Esophagus squamous epithelium (tissue), 5 donors: ENCODE measurements at places on chromosomes 7 and 10.

DNA sequence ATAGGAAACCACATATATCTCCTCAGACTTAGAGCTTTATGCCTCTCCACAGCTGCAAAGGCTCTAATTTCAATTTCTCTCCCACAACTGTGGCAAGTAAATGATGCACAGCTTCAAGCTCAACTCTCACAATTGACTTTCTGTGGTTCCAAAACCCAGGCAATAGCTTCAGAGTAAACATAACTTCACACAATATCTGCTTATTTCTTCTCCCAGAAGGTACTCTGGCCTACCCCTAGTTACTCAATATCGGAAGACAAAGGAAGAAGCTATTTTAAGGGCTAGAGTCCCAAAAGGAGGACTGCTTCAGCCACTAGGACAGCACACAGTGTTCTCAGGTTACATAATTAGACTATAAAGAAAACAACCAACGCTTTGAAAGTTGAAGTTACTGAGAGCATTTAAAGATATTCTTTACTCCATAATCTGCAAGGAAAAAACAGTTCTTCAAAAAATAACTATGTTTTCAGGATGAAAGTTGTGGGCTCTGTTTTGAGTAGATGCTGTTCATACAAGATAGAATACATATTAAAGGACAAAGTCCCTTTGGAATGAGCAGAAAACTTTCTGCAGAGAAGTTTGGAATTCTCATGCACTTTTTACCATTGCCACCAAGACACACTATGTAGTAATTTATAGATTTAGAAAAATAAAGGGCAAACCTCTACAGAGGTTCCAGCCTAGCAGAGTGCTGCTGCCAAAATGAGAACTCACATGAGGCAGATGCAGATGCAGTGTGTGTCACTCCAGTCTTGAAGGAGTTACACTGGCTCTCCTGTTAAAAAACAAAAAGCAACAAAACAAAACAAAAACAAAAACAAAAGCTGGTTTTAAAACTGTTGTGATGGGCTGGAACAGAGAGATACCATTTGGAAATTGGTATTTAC, 81.8 kb downstream of the NT5C2 start:
- no peak for DNase-seq

- no peak for DNase-seq
Measured at GRCh38 chr7:158362912-158363905, 224.4 kb downstream of the PTPRN2 start.

GRCh38 chr7:99092064-99092720, 51.7 kb downstream of the SMURF1 start:
- no peak for DNase-seq

GRCh38 chr7:119522263-119522662, 750.7 kb upstream of the KCND2 start:
- DNase-seq: no peak

GRCh38 chr10:128469515-128469914, 343.3 kb upstream of the MKI67 start:
- no peak for DNase-seq

GRCh38 chr7:151062399-151063211, 3.2 kb downstream of the SLC4A2 start:
- DNase-seq: no peak

DNA sequence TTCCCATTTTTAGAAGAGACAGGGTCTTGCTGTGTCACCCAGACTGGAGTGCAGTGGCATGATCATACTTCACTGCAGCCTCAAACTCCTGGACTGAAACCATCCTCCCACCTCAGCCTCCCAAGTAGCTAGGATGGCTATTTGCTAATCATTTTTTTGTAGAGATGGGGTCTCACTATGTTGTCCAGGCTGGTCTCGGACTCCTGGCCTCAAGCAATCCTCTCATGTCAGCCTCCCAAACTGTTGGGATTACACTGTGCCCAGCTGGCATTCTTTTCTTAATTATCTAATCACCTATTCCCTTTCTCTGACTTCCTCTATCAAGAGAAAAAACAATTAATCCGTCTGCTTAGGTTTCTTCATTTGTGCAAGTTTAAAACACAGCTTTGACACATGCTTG, 172.5 kb upstream of the TRIM24 start:
- DNase-seq: no peak

GRCh38 chr7:157337316-157338149, 729 bp downstream of the DNAJB6 start:
- DNase-seq: no peak

- DNase-seq: no peak
Measured at GRCh38 chr10:50604809-50605208, 18.9 kb downstream of the SGMS1 start.

- no peak for DNase-seq
Measured at GRCh38 chr10:69057951-69058297, 30.0 kb upstream of the SRGN start.

DNA sequence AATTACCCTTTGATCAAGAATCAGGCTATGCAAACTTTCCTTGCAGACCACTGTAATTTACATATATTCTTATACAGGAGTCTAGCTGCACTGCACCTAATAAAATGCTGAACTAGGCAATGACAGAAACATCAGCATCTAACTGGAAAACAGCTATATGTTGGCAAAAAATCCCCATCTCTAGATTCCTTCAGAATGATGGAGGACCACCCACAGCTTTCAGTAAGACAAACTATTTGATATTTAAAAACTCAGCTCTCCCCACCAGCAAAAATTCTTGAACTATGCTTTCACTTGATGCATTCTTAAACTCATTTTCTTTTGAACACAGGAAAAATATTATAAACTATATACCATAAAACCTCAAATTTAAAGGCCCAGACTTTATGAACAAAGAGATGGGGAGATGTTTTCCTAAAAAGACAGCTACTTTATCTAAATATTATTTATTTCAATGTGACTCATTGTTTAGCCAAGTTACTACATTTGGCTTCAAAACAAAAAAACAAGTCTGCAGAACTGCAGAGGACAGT, 77.4 kb downstream of the SEMA3C start:
- no peak for DNase-seq

- DNase-seq: no peak
Measured at GRCh38 chr10:21993360-21994001, 10.0 kb downstream of the DNAJC1 start.

- DNase-seq: no peak
Measured at GRCh38 chr7:151091431-151091830, 5.2 kb downstream of the AGAP3 start.

GRCh38 chr10:8225187-8225586, 170.7 kb downstream of the GATA3 start:
- DNase-seq: no peak

DNA sequence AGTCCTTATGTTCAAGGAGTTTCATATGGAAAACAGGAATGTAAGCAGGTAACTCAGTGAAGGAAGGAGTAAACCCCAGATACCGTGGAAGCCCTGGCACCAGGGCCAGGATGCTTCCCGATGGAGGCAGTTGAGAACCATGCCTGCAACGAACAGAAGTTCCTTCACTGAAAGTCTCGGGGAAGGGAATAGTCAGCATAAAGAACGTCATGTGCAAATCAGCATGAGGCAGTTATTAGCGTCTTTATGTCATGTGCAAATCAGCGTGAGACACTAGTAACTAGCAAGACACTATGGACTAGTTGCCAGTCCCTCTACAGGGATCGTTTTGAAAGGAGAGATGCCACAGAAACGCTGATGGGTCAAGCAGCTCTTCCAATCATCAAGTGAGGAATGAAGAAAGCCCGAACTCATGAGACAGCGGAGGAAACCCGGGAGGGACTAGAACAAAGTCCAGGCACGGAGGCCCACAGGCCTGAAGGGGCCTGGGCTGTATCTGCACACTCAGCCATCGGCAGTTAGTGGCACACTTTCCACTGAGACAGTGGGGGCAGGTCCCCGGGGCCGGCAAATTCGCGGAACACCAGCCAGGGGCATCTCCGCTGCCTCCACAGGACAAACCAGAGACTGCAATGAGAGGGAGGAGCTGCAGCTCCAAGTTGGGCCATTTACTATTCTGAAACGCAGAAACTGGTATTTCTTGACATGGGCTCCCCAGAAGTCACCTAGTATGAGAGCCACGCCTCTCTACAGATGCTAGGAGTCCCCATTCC, 109.6 kb downstream of the SFMBT2 start:
- DNase-seq: no peak

GRCh38 chr10:118276204-118276603, 65.9 kb downstream of the FAM204A start:
- no peak for DNase-seq

- no peak for DNase-seq
Measured at GRCh38 chr7:37129035-37129425, 319.6 kb downstream of the ELMO1 start.

- DNase-seq: no peak
Measured at GRCh38 chr7:76283254-76284159, 19.0 kb upstream of the HSPB1 start.

DNA sequence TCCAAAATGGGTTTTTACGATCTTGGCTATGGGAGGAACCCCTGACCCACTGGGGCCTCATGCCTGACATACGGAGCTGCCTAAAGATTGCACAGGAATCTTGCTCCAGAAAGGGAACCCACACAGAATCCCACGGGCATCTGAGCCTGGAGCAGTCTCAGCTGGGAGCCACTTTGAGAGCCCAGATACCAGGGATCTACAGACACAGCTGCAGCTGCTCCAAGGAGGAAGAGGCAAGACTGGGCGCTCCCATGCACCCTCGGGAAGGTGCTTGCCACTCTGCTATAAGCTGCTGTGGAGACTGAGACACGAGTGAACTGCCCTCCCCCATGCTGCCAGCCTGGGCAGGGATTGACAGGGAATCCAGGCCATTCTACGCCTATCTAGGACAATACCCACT, 202.5 kb downstream of the REEP3 start:
- no peak for DNase-seq

DNA sequence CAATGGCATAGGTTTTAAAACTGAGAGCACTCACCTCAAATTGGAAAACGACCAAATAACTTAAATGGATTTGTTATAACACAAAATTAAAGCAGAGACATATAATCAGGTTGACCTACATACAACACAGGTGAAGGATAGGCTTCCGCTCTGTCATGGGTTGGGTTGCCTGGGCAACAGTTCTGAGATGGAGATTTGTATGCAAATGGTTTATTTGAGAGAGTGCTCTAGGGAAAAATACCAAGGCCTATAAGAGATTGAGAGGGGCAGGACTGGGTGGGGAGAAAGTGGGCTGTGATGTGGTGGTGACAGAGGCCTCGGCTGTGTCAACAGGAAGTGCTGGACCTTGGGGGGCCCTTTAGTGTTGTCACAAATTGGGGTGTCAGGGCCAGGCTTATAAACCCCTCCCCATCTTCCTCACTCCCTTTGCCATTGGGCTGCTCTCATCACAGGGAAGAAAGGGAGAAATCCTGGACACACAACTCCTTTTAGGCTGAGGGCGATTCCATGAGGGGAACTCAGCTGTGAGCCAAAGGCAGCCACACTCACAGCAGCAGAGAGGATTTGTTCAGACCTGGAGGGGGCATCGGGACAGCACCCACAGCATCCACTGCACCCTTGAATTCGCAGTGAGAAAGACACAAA, 105.4 kb upstream of the LYZL1 start:
- DNase-seq: no peak

DNA sequence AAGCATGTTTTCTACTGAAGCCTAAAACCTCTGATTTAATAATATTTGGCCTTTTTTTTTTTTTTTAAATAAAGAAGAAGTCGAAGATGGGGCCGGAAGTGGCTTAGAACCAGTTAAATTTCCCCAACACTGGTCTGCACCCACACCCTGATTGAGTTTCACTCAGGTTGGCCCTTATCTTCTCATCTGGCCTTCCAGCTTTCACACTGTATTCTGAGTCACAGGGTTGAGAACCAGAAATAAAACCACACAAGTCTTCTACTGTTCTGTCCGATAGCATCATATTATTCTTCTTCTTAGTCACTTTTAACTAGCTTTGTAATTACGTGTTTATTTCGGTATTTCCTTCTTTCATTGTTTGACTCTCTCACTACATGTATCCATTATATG, 9.9 kb downstream of the ZNF365 start:
- DNase-seq: no peak

DNA sequence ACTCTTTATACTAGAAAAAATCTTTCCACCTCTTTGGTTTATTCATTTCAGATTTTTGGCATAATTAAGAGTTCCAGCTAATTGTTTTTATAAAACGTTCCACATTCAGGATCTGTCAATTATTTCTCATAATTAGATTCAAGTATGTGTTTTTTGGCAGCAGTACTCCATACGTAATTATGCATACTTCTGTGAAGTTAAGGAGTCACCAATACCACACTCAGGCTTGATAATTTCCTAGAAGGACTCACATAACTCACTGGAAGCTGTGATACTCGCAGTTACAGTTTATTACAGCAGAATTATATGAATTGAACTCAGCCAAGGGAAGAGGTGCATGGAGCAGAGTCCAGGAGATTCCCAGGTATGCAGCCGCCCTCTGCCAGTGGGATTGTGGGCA, 290.5 kb upstream of the AKR1E2 start:
- DNase-seq: no peak

DNA sequence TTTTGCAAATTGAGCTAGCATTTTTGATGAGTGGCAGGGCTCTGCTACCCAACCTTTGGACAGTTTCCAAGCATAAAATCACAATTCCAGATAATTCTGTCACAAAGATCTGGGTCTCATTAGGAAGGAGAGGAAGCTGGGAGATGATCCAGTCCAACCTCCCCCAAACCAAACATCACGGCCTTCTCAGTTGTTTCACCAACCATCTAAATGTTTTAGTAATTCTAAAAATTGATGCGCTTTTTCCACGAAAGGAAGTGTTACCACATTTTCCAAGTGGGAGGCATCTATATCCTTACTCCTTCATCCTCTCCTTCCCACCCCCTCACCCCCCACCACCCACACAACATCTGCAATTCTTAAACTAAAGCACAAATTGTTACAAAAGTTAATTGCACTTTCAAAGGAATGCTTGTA, 108.3 kb downstream of the EGFR start:
- DNase-seq: no peak

DNA sequence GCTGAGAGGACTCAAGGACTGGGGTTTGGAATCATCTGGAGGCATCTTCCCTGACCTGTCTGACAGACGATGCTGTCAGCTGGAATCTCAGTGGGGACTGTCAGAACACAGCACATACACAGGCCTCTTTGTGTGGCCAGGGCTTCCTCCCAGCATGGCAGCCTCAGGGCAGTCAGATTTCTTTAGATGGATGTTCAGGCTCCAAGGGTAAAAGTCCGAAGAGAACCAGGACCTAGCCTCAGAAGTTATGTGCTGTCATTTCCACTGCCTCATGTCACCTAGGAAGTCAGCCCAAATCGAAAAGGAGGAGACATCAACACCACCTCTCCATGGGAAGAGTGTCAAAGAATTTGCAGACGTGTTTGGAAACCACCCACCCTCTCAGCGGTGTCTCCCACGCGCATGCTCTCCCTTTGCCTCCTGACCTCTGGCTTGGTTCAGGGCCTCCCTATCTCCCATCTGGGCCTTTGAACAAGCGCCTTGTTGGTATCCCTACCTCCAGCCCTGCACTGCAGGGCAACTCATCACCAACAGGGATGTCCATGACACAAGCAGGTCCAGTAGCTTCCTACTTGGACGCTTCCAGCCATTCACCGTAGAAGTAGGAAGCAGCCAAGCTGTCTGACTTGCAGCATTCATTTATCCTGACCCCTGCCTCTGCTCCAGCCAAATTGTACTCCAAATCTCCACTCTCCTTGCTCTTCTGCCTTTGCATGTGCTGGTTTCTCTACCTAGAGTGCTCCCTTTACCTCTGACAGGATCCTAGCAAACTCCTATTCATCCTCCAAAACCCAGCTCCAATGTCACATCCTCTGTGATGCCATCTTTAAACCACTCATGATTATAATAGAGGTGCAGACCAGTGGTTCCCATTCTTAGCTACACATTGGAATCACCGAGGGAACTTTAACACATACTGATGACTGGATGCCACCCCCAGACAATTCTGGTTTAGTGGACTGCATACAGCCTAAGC, 121.6 kb downstream of the OAT start:
- DNase-seq: no peak

GRCh38 chr10:78771808-78772455, 296.8 kb upstream of the ZMIZ1 start:
- DNase-seq: no peak

GRCh38 chr10:117214401-117214800, 17.1 kb downstream of the KCNK18 start:
- no peak for DNase-seq
